ENCODE measurements at places on chromosomes 3 and 15.
A peak's percentile ranks its signal among the peaks of the same experiment; 100 is the strongest.

DNA sequence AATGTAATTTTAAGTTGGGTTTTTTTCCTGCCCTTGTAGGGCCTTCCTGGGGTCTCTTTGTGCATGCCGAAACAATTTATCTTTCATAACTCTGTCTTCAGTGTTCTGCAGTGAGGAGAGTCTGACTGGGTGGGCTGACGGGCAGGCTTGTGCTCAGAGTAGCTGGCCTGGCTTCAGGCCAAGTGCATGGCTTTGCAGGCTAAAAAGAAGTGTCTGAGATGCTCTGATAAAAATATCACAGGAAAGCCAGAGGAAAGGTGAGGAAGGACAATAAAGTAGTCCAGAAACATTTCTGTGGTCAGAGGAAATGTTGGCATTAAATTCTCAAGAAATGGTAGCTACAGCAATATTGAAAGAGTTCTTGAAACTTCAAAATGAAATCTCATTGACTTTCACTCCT, 25.5 kb downstream of the ST3GAL6 start:
- DNase-seq, result no peak

DNA sequence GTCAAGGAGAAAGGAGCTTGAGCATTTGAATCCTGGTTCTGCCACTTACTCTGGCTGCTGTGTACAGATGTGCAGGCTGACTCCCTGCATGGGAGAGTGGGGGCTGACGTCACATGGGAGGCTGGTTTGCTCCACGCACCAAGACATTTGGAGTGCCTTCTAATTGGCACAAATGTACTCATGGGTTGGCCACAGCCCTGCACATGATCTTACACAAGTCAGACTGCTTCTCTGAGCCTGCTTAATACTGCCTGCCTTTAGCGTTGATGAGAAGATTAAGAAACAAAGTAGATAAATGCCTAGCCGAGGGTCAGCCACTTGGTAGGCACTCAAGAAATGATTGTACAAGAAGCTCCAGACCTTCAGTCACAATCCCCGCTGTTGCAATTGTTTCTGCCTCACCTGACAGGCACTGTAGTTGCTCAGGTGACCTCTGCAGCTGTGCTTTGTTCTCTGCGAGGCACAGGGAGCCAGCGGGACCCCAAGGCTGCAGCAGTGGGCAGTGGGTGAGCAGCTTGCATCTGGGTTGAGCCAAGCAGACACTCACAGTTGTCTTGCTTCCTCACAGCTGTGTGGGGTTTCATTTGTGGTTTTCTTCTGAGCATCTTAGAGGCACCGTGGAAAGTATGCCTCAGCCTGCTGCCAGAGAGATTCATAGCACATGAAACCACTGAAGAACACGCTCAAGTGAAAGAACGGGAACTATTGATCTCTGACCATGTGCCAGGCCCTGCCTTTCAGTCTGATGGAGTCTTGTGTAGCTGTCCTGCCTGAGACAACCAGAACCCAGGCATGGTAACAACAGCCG, 33.1 kb downstream of the GRK7 start:
- DNase-seq, result no peak

GRCh38 chr3:147359177-147360050, 46.9 kb downstream of the ZIC4 start:
- no peak for DNase-seq

- peak; percentile 93 for DNase-seq
These were observed 28.0 kb downstream of the KLHDC8B start for GRCh38 chr3:49199239-49199899.

GRCh38 chr3:120908030-120908794, at the start of gene STXBP5L:
Gene STXBP5L (plus strand): TSS chr3:120908205. CDS start chr3:120909579, 1,374 bp downstream.
- DNase-seq, result peak; percentile 82

DNA sequence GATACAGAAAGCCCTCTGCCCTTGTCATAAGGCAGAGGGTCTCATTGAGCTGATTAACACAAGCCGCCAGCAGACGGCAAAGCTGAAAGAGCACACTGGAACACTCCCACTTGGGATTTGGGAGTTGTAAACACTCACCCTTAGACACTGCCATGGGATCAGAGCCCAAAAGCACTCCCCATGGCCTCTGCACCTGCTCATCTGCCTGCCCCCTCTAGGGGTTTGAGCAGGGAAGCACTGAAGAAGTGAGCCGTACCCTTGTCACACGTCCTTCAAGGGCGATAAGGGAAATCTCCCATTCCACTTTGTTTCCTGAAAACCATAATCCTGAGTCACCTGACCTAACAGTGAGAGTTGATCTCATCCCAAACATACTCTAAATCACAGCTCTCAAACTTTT, 14.7 kb downstream of the FSIP1 start:
- DNase-seq, result no peak

- peak; percentile 26 for DNase-seq
These were observed at the start of gene ZBTB20 for GRCh38 chr3:115146418-115147328. Gene ZBTB20 (minus strand): TSS chr3:115147288.

DNA sequence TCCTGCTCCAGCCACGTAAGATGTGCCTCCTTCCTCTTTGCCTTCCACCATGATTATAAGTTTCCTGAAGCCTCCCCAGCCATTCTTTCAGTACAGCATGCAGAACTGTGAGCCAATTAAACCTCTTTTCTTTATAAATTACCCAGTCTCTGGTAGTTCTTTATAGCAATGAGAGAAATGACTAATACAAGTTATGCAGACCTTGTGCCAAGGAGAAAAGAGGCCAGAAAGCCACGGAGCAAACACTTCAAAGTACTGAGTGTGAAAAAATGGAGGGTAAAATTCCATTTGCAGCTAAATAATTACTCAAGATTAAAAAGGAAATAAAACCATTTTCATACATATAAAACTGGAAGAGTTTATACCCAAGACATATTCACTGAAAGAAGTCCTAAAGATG, 213.6 kb upstream of the LINGO1 start:
- no peak for DNase-seq

- peak; percentile 22 for DNase-seq
These were observed 25.6 kb upstream of the ATG7 start for GRCh38 chr3:11246663-11246970.

DNA sequence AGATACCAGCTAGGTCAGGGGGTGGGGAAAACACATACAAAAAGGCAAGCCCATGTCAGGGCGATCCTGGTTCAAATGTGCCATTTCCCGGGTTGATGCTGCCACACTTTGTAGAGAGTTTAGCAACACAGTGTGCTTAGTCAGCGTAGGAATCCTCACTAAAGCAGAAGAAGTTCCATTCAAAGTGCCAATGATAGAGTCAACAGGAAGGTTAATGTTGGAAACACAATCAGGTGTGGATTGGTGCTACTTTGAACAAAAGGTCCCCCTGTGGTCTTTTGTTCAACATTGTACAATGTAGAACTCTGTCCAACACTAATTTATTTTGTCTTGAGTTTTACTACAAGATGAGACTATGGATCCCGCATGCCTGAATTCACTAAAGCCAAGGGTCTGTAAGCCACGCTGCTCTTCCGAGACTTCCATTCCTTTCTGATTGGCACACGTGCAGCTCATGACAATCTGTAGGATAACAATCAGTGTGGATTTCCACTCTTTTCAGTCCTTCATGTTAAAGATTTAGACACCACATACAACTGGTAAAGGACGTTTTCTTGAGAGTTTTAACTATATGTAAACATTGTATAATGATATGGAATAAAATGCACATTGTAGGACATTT, 28.9 kb downstream of the TPM1 start:
- no peak for DNase-seq

DNA sequence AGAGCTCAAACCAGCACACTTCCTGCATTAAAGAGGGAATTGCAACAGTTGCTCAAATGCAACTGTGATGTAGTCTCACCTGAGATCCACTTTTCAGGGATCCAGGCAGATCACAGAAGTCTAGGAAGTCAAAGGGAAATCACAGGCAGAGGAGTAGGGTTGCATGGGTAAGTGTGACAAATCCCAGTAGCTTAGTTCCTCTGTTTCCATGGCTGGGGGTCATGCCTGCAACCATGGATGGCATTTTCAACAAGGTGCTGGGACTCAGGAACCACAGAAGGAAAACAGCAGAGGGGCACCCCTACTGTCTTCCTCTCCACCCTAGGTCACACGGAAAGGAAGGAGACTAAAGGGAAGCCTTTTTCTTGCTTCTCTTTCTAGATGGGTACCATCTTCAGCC, 36.5 kb upstream of the ARNT2 start:
- DNase-seq, result no peak

DNA sequence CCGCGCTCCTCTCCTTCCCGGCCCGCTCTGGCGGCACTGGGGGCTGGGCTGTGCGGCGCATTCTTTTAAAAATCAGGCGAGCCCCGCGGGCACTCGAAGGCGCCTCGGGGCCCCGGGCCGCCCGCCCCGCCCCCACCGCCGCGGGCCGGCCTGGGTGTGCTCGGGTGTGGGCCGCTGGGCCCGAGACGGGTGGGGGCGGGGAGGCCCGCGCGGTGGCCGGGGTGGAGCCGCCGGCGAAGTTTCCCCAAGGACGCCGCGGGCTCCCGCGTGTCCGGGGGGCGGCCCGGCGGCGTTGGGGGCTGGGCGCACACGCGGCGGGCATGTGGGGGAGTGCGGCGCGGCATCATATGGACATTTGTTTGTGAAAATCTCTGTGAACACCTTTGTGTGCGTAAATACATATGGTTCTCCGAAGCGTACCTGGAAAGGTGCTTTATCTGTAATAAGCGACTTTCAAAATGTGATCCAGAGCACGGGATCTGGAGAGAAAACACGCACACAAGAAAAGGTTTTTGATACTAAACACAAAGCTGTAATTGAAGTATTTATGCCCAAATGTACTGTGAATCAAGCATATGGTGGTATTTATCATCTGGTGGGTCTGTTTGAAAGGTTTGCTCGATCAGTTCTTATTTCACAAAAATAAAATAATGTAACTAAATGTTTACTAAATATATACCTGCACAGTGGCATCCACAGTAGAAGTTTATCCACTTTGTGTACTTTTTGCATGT, 612 bp upstream of the TBL1XR1 start:
- no peak for DNase-seq

DNA sequence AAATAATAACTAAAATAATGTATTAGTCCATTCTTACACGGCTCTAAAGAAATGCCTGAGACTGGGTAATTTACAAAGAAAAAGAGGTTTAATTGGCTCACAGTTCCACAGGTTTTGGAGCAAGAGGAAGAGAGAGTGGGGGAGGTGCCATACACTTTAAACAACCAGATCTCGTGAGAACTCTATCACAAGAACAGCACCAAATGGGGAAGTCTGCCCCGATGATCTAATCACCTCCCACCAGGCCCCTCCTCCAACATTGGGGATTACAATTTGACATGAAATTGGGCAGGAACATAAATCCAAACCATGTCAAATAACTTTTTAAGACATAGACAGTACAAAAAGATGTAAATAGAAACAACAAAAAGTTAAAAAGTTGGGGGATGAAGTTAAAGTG, 63.2 kb downstream of the ILDR1 start:
- DNase-seq, result no peak

DNA sequence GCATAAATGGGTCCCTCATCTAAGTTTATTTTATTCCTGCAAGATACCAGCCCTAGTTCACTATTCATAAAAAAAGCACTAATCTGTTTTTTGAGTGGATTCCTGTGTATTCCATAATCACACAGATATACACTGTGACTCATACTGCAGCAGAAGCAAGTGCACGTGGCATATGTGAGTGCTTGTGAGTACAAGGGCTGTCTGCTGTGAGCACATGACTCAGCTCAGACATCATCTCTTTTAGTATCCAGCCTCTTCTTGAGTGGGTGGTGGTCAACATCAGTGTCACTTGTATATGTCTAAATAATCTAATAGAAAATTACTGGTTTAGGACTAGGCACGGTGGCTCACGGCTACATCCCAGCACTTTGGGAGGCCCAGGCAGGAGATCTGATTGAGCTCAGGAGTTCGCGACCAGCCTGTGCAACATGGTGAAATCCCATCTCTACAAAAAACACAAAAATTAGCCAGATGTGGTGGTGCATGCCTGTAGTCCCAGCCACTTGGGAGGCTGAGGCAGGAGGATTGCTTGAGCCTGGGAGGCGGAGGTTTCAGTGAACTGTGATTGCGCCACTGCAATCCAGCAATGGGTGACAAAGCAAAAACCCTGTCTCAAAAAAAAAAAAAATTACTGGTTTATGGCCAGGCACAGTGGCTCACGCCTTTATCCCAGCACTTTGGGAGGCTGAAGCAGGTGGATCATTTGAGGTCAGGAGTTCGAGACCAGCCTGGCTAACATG, 49.8 kb downstream of the NIPA2 start:
- DNase-seq, result peak; percentile 79

DNA sequence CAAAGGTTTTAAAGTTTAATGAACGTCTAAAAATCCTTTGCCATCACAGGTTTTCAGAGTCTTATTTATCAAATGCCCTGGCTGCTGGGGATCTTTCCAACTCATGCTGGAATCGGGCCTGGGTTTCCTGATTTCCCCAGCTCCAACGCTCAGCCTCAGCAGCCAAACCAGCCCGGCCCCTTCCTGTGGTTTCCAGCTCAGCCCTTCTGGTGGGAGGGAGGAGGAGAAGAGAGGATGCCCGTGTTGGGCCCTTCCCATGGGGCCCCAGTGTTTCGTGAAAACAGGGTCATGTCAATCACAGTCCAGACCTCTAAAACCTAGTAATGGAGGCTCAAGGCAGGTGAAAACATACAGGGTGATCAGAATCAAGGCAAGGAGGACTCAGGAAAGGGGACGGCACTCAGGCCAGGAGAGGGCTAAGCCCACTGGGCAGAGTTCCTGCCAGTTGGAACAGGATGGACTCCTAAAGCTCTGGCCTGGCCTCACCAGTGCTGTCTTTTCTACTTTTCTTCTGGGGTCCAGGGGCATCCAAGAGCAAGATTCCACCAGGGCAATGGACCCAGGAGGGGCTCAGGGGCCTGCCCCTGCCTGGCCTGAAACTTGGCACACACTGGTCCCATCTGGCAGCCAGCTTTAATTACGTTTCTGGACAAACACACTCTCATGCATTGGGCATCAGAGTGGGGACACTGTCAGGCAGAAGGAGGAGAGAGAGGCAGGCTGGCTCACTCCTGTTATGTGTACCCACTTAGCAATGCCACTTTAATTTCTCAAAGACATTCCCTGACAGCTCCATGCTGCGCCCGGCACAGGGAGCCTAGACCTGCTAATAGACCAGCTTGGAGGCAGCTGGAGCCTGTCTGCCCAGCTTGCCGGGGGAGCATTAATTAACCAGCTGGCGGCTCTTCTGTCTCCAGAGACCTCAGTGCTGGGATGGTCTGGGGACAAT, 194.6 kb downstream of the FAM43A start:
- peak; percentile 51 for DNase-seq

DNA sequence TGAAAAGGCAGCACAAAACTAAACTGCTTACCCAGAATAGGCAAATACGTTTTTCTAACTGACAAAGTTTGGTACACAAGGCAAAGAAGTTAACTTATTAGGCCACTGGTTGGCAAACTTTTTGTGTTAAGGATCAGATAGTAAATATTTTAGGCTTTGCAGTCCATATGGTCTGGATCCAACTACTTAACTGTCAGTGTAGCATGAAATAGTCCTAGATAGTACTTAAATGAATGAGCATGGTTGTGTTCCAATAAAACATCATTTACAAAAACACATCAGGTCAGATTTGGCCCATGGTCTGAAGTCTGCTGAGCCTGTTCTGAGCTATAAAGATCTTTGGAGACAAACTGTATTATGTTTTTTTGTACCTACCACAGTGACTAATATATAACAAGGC, 136.9 kb downstream of the PCCB start:
- no peak for DNase-seq

GRCh38 chr15:89740137-89740536, 10.9 kb downstream of the MESP1 start:
- no peak for DNase-seq

- DNase-seq, result no peak
These were observed 107.8 kb upstream of the VEPH1 start for GRCh38 chr3:157610876-157611535.

GRCh38 chr15:96515371-96515770, 184.9 kb downstream of the NR2F2 start:
- DNase-seq, result no peak

GRCh38 chr15:29018995-29019976, 133.5 kb downstream of the APBA2 start:
- no peak for DNase-seq

- no peak for DNase-seq
These were observed 160.1 kb downstream of the PLCL2 start for GRCh38 chr3:17044855-17045254.
